ENCODE measurements at places on chromosomes 12 and 14.
A peak's percentile ranks its signal among the peaks of the same experiment; 100 is the strongest.

DNA sequence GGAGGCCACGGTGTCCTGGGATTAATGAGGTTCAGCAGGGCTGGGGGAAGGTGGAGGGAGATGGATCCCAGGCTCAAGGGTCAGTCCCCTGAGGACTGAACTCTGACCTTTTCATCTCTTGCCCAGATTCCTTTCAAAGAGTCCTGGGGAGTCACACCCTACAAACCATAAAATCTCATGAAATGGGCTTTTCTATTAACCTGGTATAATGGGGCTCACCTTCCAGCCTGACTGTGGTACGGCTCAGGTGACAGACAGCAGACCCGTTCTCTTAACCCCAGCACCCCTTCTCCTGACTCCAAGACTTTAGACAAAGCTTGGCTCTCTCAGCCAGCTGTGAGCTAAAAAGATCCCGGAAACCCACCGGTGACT lies 268.2 kb downstream of the ADGRD1 start:
- DNase-seq, result no peak

- no peak for DNase-seq
Measured at GRCh38 chr12:4648104-4648500, 749 bp downstream of the AKAP3 start.

DNA sequence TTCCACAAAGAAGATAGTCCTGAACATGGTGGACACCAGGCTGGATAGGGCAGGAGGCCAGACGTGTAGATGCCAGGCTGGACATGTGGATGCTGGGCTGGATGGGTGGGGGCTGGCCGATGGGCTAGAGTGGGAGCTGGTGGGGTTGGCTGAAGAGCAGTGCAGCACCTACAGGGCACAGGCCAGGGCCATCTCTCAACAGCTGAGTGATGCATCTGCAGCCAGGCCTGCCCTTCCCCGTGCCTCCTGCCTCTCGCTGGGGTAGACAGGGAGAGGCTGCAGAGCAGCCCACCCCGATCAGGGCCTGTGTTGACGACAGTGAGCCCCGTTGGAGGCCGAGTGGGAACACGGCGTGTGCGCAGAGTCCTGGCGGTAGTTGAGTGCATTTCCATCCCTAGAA lies 39.3 kb downstream of the EP400 start:
- no peak for DNase-seq

- peak; percentile 2 for DNase-seq
Measured at GRCh38 chr14:44712024-44712815, 205.1 kb upstream of the FSCB start.

DNA sequence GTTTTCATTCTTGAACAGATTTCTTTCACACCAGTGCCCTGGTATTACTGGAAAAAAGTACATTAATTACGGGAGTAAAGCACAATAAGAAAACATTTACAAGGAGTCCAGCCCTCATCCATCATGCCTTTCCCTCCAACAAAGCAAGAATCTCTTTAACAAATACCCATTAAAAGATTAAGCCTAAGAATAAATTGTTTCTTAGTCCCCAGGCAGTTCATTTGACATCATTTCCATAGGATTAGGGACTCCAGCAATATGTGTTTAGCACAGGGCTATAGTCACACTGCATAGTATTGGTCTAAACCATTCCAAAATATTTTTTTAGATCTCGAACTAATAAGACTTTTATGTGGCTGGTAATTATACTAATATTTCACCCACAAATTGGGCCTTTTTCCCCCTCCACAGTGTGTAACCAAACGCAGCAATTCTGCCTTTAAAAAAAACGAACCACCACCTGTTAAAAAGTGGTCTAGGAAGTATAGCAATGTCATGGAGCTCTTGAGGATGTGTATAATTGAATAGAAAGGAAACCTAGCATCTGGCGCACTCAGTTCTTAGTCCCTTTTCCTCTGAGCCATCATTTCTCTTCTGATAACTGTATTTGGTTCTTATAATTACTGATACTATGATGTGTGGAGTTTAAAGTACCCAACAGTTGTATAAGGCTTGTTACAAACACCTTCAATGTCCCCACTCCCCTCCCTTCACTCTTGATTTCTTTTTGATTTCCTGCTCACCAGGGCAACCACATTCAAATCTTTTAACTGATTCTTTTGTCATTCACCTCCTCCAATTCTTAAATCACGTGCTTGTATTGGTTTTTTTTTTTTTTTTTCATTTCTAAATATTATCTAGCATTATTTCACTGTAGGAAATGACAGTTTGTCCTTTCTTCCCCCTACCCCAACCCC lies 138.7 kb downstream of the ETV6 start:
- no peak for DNase-seq

- no peak for DNase-seq
Measured at GRCh38 chr12:110822821-110823415, 23.9 kb upstream of the CCDC63 start.

Data from NCI-H774 (cell line).